ENCODE measurements at places on chromosomes 1 and 21. TPM values are rescaled to one million over a fixed set of nuclear protein-coding genes. Genes with fewer than 3 reads are reported as not detected.

DNA sequence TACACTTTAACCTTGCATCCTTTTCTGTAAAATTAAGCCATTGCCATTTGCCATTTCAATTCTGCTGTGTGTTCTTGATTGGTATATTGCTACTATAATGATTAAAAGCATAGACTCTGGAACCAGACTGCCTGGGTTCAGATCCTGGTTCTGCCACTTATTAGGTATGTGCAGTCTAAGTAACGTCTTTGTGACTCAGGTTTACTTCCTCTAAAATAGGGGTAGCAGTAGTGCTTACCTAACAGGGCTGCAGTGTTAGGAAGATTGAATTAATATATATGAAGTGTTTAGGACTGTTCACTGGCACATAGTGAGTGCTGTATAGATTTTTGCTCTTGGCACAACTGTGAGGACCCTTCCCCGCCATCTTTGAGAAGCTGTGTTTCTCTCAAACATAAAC lies 4.4 kb downstream of the CDC42 start:
- no peak for DNase-seq

GRCh38 chr1:81811757-81812371 lies 11.1 kb downstream of the ADGRL2 start:
- no peak for DNase-seq

GRCh38 chr1:224317383-224318045 lies 12.5 kb downstream of the NVL start:
- no peak for DNase-seq

Gene OR2W3
- total RNA-seq = 1.9 TPM

All from GM23338 (cell line).